ENCODE measurements at places on chromosomes 1 and 21. TPM values are rescaled to one million over a fixed set of nuclear protein-coding genes. Genes with fewer than 3 reads are reported as not detected.

DNA sequence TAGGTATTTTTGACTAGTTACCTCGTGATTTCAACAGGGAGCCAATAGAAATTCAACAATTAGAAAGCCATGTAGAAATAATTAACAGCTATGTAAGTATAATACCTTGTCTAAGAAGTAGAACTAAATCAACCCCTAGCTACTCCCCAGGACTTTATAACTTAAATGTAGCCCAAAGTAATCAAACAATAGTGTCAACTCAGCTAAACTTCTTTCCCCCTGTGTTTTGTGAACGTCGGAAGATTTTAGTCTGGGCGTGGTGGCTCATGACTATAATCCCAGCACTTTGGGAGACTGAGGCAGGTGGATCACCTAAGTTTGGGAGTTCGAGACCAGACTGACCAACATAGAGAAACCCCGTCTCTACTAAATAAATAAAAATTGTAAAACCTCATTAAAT lies 579.9 kb upstream of the NCAM2 start:
- H3K36me3 ChIP-seq = 0 out of 2 replicates have a peak, but pooled peaks cover 4% of the 10 kb centered on the region
- H3K4me1 ChIP-seq = no peaks in the 10 kb centered on the region
- no peak for DNase-seq
- no peak overlapping the region for H3K27ac ChIP-seq
- H3K4me3 ChIP-seq = no peak overlapping the region

DNA sequence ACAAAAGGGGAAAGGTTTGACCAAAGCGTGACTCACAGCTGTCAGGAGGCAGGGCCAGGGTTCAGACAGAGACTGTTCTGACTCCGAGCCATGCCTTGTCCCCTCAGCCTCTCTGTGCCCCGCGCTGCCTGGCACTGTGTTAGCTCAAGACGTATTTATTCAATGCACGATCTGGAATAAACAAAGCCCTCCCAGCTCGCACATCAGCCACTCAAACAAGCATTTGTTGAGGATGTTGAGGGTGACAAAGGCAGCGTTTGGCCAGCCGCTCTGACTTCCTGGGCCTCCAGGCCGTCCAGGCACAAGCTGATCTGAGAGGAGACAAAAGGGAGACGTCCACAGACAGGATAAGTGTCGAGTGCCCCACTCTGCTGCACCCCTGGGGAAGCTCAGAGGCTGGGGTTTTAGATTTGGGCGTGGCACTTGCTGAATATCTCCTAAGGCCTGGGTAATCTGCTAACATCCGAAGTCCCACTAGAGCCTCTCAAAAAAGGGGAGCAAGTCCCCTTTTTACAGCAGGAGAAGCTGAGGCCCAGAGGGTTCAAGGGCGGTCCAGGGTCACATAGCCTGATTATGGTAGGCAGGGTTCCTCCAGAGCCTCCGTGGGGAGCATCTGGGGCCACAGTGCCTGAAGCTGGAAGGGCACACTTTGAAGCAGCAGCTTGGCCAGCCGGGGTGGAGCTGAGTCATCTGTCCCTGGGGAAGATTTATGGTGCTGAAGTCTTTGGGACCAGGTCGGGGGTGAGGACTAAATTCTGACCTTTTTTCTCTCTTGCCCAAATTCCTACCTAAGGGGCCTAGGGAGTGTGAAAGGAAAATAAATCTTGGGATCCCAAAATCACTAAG lies 95.9 kb downstream of the SPSB1 start:
- no peaks in the 10 kb centered on the region for H3K27me3 ChIP-seq
- H3K27ac ChIP-seq = no peak overlapping the region
- H3K36me3 ChIP-seq = no peaks in the 10 kb centered on the region
- DNase-seq = no peak
- no peaks in the 10 kb centered on the region for H3K4me1 ChIP-seq

CIART gene
- total RNA-seq = 7.8 TPM

SLAMF7 gene
- total RNA-seq = not detected

DNA sequence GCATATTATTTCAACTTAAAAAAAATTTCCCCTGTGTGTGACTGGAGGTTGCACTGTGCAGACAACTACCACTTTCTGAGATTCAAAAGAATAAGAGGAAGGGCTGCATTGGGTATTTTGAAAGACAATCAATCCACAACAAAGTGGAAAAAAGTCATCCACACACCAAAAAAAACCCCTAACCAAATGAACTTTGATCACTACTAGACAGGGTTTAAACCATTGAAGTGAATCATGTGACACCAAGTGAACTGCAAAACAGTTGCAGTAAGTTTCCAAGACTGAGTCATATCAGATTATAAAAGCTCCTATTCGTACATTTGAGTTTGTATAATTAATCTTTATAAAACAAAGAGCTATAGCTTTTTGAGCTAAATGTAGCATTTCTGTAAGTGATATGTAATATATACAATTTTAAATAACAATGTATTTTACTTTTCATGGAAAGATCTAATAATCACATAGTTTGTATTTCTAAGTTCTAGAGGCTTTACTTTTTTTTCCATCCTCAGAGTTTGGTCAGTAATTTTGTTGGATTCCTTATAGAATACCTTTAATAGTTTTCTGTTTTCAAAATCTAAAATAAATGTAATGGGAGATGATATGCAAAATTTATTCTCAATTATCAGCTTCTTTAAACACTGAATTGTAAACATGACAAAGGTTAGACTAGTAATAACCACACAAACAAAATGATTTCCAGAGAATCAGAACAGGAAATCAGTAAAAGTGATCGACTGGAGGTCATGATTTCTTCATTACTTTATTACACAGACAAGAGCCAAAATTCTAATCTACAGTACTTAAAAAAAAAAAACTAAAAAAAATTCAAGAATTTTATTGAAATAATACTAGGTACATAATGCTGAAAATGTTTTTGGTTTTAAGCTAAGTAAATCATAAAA lies 50.5 kb upstream of the GFI1 start:
- DNase-seq = no peak
- H3K27me3 ChIP-seq = no peaks in the 10 kb centered on the region
- no peaks in the 10 kb centered on the region for H3K36me3 ChIP-seq

- no peak for DNase-seq
- H3K27me3 ChIP-seq = no peaks in the 10 kb centered on the region
- no peak overlapping the region for H3K4me3 ChIP-seq
These were observed 70.4 kb downstream of the PLEKHA6 start for GRCh38 chr1:204289280-204289679.

HLCS gene
- total RNA-seq = 9.3 TPM

DNA sequence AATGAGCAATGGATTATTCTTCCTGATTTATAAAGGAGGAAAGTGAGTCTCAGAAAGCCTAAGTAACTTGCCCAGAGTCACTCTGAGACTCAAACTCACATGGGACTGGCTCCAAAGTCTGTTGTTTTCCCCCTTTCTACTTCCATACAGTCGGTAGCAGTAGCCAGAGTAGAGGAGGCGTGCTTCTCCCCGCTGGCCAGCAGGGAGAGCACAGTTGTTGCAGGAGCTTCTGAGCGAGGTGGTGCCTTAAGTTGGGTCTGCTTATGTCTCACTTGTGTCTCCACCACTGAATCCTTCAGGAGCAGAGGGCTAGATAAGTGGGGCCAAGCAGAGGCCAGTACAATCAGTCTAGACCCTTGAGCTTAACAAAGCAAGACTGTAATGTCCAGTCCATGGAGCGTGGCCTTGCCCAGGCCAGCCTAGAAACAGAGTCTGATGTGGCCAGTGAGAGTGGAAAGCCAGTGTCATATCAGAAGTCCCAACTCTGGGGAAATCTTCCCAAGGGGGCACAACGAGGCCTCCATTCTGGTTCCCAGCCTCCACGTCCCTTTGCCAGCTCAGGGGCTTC lies 181.9 kb downstream of the ZSCAN20 start:
- no peaks in the 10 kb centered on the region for H3K27me3 ChIP-seq
- DNase-seq = peak; percentile 40
- no peak overlapping the region for H3K4me3 ChIP-seq

GRCh38 chr1:163047951-163048659 lies 21.1 kb upstream of the RGS4 start:
- no peak overlapping the region for H3K27ac ChIP-seq
- H3K4me1 ChIP-seq = no peaks in the 10 kb centered on the region
- H3K27me3 ChIP-seq = no peaks in the 10 kb centered on the region
- DNase-seq = no peak
- H3K36me3 ChIP-seq = no peaks in the 10 kb centered on the region

CDA gene
- 12.5 TPM for total RNA-seq

- no peaks in the 10 kb centered on the region for H3K36me3 ChIP-seq
- peak; percentile 69 for DNase-seq
- H3K4me3 ChIP-seq = peak overlapping the region; percentile 45
- peaks cover 61% of the 10 kb centered on the region for H3K4me1 ChIP-seq
These were observed 432 bp upstream of the SIM2 start for GRCh38 chr21:36698385-36698980.

NEXN gene
- 1.4 TPM for total RNA-seq

DNA sequence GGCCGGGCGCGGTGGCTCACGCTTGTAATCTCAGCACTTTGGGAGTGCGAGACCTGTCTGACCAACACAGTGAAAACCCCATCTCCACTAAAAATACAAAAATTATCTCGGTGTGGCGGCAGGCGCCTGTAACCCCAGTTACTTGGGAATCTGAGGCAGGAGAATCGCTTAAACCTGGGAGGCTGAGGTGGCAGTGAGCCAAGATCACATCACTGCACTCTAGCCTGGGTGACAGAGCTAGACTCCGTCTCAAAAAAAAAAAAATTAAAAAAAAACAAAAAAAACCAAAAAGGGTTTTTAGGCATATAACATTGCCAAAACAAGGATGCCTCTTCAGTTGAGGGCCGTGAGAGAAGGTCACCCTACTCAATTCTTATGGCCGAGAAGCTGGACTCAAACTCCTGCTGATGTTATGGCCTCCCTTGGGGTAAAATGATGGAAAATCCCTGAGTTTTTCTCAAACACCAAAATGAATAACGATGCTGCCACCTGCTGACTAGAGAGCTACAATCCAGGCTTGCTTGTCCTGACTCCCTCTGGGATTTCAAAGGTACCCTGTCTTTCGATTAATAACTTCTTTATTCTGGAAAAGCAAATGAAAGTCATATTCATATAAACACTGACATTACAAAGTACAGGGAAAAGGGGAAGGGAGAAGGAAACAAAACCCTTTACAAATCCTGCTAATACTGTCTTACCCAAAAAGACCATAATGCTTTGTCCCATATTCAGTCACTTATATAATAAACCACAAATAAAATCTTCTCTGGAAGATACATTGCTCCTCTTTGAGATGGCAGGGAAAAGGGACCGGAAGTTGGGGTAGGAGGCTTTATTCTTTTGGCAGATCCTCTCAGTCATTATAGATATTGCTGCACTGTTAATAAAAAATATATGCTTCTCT lies 10.7 kb downstream of the RAB42 start:
- peak; percentile 57 for DNase-seq
- peaks cover 14% of the 10 kb centered on the region for H3K36me3 ChIP-seq
- peaks cover 23% of the 10 kb centered on the region for H3K4me1 ChIP-seq
- H3K27ac ChIP-seq = peak overlapping the region; percentile 91
- no peak overlapping the region for H3K4me3 ChIP-seq

- no peak overlapping the region for H3K27ac ChIP-seq
- H3K4me3 ChIP-seq = no peak overlapping the region
- H3K27me3 ChIP-seq = peaks cover 36% of the 10 kb centered on the region
- DNase-seq = no peak
These were observed 24.8 kb downstream of the NOS1AP start for GRCh38 chr1:162094271-162094670.

DNA sequence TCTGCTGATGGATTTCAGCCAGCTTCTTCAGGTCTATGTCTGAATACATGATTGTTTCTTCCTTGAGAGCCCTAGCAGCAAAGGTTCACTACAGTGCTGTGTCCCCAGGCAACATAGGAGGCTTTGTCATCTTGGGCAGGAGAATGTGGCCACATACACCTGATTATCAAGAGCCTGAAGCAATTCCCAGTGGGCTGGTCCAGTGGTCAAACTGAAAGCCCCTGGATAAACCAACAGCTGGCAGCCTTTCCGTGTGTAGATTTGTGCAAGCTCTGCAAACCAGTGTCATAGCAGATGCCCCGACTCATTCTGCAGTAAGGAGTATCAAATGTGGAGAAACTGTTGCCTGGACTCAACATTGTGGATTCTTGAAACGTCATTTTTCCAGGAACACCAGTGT lies 2.3 kb upstream of the GIPC2 start:
- H3K27ac ChIP-seq = no peak overlapping the region
- DNase-seq = no peak
- H3K36me3 ChIP-seq = no peaks in the 10 kb centered on the region
- peaks cover 47% of the 10 kb centered on the region for H3K27me3 ChIP-seq
- H3K4me3 ChIP-seq = no peak overlapping the region

GRCh38 chr1:200867018-200867811 lies 5.6 kb upstream of the GPR25 start:
- H3K4me3 ChIP-seq = no peak overlapping the region
- H3K4me1 ChIP-seq = peaks cover 4% of the 10 kb centered on the region
- no peak overlapping the region for H3K27ac ChIP-seq
- DNase-seq = no peak
- peaks cover 11% of the 10 kb centered on the region for H3K27me3 ChIP-seq

GRCh38 chr21:26199456-26199855 lies 28.9 kb upstream of the APP start:
- H3K4me3 ChIP-seq = no peak overlapping the region
- DNase-seq = no peak
- H3K4me1 ChIP-seq = peaks cover 2% of the 10 kb centered on the region
- no peaks in the 10 kb centered on the region for H3K36me3 ChIP-seq
- no peak overlapping the region for H3K27ac ChIP-seq
- no peaks in the 10 kb centered on the region for H3K27me3 ChIP-seq

- H3K4me3 ChIP-seq = peak overlapping the region; percentile 96
- H3K27me3 ChIP-seq = no peaks in the 10 kb centered on the region
- peaks cover 39% of the 10 kb centered on the region for H3K4me1 ChIP-seq
- peak; percentile 50 for DNase-seq
- H3K27ac ChIP-seq = peak overlapping the region; percentile 93
These were observed 1.1 kb downstream of the SKI start for GRCh38 chr1:2229037-2229864.

GRCh38 chr1:156845055-156845952 lies 13.6 kb downstream of the INSRR start:
- H3K27me3 ChIP-seq = peaks cover 94% of the 10 kb centered on the region
- no peaks in the 10 kb centered on the region for H3K36me3 ChIP-seq
- H3K4me3 ChIP-seq = peak overlapping the region; percentile 72
- no peak overlapping the region for H3K27ac ChIP-seq
- peaks cover 16% of the 10 kb centered on the region for H3K4me1 ChIP-seq

- DNase-seq = peak; percentile 35
- no peaks in the 10 kb centered on the region for H3K27me3 ChIP-seq
- no peak overlapping the region for H3K4me3 ChIP-seq
- peaks cover 23% of the 10 kb centered on the region for H3K36me3 ChIP-seq
These were observed 69.5 kb downstream of the PIK3CD start for GRCh38 chr1:9720785-9721605.

DNA sequence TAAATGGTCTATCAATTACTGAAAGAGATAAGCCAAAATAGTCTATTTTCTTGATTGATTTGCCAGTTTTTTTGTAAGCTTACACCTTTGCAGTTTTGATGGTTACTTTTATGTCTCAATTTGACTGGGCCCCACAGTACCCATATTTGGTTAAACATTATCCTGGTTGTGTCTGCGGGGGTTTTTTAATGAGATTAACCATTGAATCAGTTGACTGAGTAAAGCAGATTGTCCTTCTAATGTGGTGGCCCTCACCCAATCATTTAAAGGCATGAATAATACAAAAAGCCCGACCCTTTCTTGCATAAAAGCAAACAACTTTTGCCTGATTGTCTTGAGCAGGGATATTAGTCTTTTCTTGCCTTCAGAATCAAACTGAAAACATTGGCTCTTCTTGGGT lies 650.0 kb upstream of the RGS18 start:
- no peak overlapping the region for H3K27ac ChIP-seq
- H3K27me3 ChIP-seq = no peaks in the 10 kb centered on the region
- H3K4me3 ChIP-seq = no peak overlapping the region
- H3K4me1 ChIP-seq = no peaks in the 10 kb centered on the region
- H3K36me3 ChIP-seq = peaks cover 11% of the 10 kb centered on the region
- DNase-seq = no peak

- peaks cover 16% of the 10 kb centered on the region for H3K36me3 ChIP-seq
- H3K4me1 ChIP-seq = peaks cover 9% of the 10 kb centered on the region
- no peak for DNase-seq
These were observed 7.2 kb downstream of the IFT25 start for GRCh38 chr1:53938136-53938830.
